ENCODE measurements at places on chromosomes 1 and 21.
A peak's percentile ranks its signal among the peaks of the same experiment; 100 is the strongest.

DNA sequence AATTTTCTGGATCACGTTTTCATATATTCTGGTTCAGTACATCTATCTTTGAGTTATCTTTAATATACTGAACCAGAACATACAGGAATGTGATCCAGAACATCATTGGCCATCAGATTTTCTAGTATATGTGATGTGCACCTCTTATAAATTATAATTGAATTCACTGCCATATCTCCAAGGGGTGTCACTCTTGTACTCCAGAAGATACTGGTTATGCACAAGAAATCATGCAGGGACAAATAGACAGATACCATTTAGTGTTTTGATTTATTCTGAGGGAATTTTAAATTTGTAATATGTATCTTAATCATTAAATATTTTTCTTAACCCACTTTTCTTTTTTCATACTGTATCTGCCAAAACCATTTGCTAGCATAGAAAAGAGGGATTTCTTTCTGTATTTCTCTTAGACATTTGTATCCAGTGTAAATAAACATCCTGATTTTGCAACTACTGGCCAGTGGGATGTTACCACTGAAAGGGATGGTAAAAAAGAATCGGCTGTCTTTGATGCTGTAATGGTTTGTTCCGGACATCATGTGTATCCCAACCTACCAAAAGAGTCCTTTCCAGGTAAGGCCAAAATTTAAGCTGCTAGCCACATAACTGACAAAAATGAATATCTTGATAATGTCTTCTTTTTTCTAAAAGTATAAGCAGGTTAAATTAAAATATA, 16.7 kb downstream of the FMO3 start:
- no peak for DNase-seq

DNA sequence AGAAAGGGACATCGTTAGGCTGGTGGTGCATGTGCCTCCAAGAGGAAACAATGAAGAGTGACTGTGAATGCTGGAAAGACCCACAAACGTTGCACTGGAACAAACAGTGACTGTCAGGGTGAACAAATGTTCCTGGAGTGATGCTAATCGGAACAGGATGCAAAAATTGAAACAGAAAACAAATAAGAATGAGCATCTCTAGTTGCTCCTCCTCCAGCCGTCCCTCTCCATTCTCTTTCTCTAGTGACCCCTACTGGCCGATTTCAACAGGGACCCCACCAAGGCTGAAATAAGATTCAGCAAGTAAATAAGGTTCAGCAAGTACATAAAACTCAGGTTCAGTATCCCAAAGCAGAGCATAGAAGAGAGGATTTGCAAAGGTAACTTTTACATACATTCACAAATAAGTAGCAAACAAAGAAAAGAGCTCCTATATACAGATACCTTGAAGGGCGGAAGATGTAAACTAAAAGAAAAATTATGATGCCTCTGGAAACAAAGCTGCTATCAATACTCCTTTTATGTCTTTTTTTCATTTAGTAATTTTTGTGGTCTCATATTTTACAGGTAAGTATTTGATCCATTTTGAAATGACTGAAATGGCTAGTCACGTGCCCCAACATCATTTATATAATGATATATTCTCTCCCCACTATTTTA, 836.1 kb upstream of the ADAMTS5 start:
- DNase-seq, result no peak

GRCh38 chr1:35557611-35558373, at the start of gene NCDN:
Gene NCDN, plus strand, starts transcription at chr1:35557799. Its CDS starts 392 bp downstream, at chr1:35558191.
- DNase-seq, result peak; percentile 93

GRCh38 chr1:46523496-46524353, 27.7 kb downstream of the KNCN start:
- DNase-seq, result no peak

- DNase-seq, result no peak
Measured at GRCh38 chr1:165570078-165570477, 26.3 kb downstream of the LRRC52 start.

- DNase-seq, result no peak
Measured at GRCh38 chr1:229088711-229089110, 182.2 kb upstream of the RAB4A start.

DNA sequence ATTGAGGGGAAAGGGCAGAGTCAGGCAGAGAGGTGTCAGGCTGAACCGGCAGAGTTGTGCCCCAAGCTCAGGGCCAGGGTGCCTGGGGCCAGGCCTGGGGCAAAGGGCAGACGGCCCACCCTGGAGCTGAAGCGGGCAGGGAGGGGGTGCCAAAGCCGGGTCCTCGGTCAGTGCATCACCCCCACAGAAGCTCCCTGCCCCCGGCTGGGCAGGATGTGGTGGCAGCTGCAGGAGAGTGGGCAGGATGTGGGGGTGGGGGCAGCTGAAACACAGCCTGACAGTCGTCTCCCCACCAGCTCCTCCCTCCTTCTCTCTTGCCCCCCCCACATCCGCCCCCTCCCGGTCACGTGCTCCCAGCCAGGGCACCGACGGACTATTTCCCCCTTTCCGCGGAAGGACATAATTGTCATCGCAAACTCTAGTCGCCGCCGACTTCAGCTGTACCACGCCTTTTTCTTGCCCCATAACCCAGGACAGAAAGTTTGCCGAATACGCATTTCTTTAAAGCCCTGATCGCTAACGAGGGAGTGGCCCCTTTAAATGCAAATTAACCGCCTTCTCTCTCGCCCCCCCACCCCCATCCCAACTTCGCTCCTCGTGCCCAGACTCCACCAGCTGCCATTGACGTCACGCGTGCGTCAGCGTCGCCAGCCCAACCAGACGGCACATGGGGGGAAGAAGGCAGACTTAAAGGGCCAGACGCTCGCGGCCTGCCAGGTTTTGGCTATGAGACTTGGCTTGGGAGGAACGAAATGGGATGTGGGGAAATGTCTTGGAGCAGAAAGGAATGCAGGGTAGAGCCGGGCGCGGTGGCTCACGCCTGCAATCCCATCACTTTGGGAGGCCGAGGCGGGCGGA, 4.5 kb upstream of the MEF2D start:
- peak; percentile 84 for DNase-seq

Measured in progenitor cell of endocrine pancreas (in vitro differentiated cells).